ENCODE measurements at places on chromosomes 1 and 21.

DNA sequence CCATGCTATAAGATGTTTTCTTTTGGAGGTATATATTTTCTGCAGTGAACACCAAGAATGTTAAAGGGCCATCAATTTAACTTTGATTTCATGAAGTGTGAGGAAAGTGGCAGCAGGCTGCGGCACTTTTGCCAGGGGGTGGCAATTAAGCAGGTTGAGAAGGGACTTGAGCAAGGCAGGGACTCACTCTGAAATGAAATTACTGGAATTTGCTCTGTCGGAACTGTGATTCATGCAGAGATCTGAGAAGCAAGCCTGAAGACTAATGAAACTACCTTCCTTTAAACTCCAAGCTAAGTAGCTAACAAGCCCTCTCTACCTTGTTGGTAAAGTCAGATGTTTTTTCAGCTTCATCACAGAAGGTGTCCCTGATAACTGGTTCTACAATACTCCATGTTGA, 441.6 kb downstream of the SIPA1L2 start:
- no peaks in the 10 kb centered on the region for H3K27me3 ChIP-seq
- H3K36me3 ChIP-seq, result no peaks in the 10 kb centered on the region
- H3K4me1 ChIP-seq, result no peaks in the 10 kb centered on the region
- no peak for DNase-seq

DNA sequence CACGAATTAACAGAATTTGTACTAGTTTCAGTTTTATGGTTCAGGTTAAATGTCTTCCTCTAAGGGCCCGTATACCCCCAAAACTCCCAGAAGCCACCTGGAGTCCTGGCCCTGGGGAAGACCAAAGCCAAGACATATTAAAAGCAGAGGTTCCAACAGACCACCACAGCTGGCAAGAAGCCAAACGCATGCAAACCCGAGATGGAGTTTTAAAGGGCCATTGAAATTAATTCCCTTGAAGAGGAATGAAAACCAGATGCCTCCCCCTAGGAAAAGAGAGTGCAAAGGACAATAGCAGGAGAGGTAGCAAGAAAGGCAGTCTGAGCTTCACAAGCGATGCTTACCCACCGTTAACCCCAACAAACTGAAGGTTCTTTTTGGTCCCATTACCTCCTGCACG, 48.1 kb downstream of the KANK4 start:
- H3K27me3 ChIP-seq, result no peaks in the 10 kb centered on the region
- no peak overlapping the region for H3K27ac ChIP-seq
- no peak for DNase-seq
- no peak overlapping the region for H3K4me3 ChIP-seq

GRCh38 chr1:246281195-246281594, 225.9 kb downstream of the SMYD3 start:
- H3K4me3 ChIP-seq, result no peak overlapping the region
- H3K27ac ChIP-seq, result no peak overlapping the region
- H3K27me3 ChIP-seq, result no peaks in the 10 kb centered on the region
- no peaks in the 10 kb centered on the region for H3K4me1 ChIP-seq

- H3K4me1 ChIP-seq, result peaks cover 9% of the 10 kb centered on the region
- DNase-seq, result no peak
- H3K27me3 ChIP-seq, result no peaks in the 10 kb centered on the region
- H3K36me3 ChIP-seq, result peaks cover 6% of the 10 kb centered on the region
- H3K4me3 ChIP-seq, result peak overlapping the region; percentile 85
These were observed 1.6 kb downstream of the PHF13 start for GRCh38 chr1:6614929-6615785.

DNA sequence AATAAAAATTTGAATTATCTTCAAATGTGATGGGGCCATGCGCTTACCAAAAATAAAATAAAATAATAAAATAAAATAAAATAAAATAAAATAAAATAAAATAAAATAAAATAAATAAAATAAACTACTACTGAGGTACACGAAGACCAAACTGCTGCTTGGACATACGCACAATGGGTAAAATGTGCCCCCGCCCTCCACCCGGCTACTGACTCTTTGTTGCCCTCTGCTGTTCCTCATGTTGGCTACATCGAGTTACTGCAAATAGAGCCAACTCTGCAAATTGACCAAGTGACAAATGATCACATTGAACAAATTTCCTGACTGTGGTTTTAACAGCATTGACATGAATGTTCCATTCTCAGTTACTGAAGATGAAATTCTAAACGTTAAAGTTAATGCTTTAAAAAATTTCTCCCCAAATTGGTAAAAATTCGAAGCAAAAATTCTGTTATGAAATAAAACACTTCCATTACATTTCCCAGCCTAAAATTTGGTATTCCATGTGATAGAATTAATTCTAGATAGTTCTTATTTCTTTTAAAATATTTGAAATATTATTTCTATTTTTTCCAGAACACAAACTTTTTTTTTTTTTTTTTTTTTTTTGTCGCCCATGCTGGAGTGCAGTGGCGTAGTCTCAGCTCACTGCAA, 18.8 kb upstream of the MAP1LC3C start:
- no peaks in the 10 kb centered on the region for H3K36me3 ChIP-seq
- no peak overlapping the region for H3K27ac ChIP-seq
- no peaks in the 10 kb centered on the region for H3K27me3 ChIP-seq
- H3K4me3 ChIP-seq, result no peak overlapping the region
- no peak for DNase-seq

GRCh38 chr1:172670316-172670715, 11.4 kb downstream of the FASLG start:
- no peaks in the 10 kb centered on the region for H3K36me3 ChIP-seq
- no peak overlapping the region for H3K4me3 ChIP-seq
- H3K4me1 ChIP-seq, result no peaks in the 10 kb centered on the region

GRCh38 chr1:185367218-185367617, 50.2 kb upstream of the IVNS1ABP start:
- no peaks in the 10 kb centered on the region for H3K27me3 ChIP-seq
- no peak overlapping the region for H3K4me3 ChIP-seq
- H3K4me1 ChIP-seq, result no peaks in the 10 kb centered on the region
- H3K27ac ChIP-seq, result no peak overlapping the region

- peak overlapping the region; percentile 85 for H3K27ac ChIP-seq
- no peaks in the 10 kb centered on the region for H3K27me3 ChIP-seq
- H3K4me1 ChIP-seq, result peaks cover 24% of the 10 kb centered on the region
- H3K4me3 ChIP-seq, result peak overlapping the region; percentile 83
- DNase-seq, result no peak
These were observed 691 bp upstream of the MPZL1 start for GRCh38 chr1:167720965-167721616.

- H3K4me3 ChIP-seq, result no peak overlapping the region
- H3K27ac ChIP-seq, result no peak overlapping the region
- H3K27me3 ChIP-seq, result no peaks in the 10 kb centered on the region
- no peaks in the 10 kb centered on the region for H3K4me1 ChIP-seq
- DNase-seq, result no peak
These were observed 39.4 kb downstream of the OR10Z1 start for GRCh38 chr1:158644449-158644848.

GRCh38 chr1:206663832-206664652, 20.7 kb upstream of the MAPKAPK2 start:
- H3K27ac ChIP-seq, result no peak overlapping the region
- no peak overlapping the region for H3K4me3 ChIP-seq
- no peaks in the 10 kb centered on the region for H3K36me3 ChIP-seq

GRCh38 chr1:55876276-55877060, 661.3 kb upstream of the USP24 start:
- no peaks in the 10 kb centered on the region for H3K36me3 ChIP-seq
- H3K4me3 ChIP-seq, result no peak overlapping the region
- H3K27ac ChIP-seq, result no peak overlapping the region
- no peaks in the 10 kb centered on the region for H3K27me3 ChIP-seq

GRCh38 chr1:113749402-113749801, 9.9 kb downstream of the PHTF1 start:
- no peaks in the 10 kb centered on the region for H3K4me1 ChIP-seq
- H3K4me3 ChIP-seq, result no peak overlapping the region
- no peak overlapping the region for H3K27ac ChIP-seq
- no peaks in the 10 kb centered on the region for H3K27me3 ChIP-seq

DNA sequence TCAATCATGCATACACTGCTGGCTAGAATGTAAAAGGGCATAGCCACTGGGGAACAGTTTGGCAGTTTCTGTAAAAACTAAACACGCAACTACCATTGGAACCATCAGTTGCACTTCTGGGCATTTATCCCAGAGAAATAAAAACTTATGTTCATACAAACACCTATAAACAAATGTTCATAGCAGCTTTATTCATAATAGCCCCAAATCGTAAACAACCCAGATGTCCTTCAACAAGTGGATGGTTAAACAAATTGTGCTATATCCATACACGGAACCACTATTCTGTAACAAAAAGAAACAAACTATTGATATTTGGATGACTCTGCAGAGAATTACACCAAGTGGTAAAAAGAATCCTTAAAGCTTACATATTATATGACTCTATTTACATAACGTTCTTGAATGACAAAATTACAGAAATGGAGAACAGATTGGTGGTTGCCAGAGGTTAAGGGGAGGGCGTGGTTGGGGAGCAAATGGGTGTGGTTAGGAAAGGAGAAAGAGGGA, 22.8 kb downstream of the LACTBL1 start:
- no peak overlapping the region for H3K27ac ChIP-seq
- H3K4me1 ChIP-seq, result no peaks in the 10 kb centered on the region
- peaks cover 42% of the 10 kb centered on the region for H3K27me3 ChIP-seq
- no peak overlapping the region for H3K4me3 ChIP-seq
- no peaks in the 10 kb centered on the region for H3K36me3 ChIP-seq
- DNase-seq, result no peak

- peak overlapping the region; percentile 25 for H3K4me3 ChIP-seq
- no peak for DNase-seq
- peaks cover 44% of the 10 kb centered on the region for H3K27me3 ChIP-seq
- peaks cover 11% of the 10 kb centered on the region for H3K4me1 ChIP-seq
- no peaks in the 10 kb centered on the region for H3K36me3 ChIP-seq
These were observed 930 bp downstream of the SLC30A10 start for GRCh38 chr1:219927298-219927955.

DNA sequence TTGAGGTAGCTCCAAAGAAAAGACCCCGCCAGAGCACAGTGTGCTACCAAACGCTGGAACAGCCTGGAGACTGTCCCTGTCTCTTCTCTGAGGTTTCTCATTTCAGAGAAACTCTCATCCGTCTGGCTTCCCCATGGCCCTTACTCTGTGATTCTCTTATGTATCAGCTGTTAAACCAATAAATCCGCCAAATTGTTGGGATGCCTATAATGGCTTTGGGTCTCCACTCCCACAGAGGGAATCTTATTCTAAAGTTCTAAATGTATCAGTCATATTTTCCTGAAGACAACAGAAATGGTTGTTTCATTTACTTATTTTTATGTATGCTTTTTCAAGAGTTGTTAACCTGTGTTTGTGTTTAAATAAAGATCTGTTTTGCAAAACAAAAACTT, 4.0 kb downstream of the ERG start:
- no peak for DNase-seq
- no peaks in the 10 kb centered on the region for H3K27me3 ChIP-seq
- peak overlapping the region; percentile 85 for H3K27ac ChIP-seq
- no peaks in the 10 kb centered on the region for H3K36me3 ChIP-seq

DNA sequence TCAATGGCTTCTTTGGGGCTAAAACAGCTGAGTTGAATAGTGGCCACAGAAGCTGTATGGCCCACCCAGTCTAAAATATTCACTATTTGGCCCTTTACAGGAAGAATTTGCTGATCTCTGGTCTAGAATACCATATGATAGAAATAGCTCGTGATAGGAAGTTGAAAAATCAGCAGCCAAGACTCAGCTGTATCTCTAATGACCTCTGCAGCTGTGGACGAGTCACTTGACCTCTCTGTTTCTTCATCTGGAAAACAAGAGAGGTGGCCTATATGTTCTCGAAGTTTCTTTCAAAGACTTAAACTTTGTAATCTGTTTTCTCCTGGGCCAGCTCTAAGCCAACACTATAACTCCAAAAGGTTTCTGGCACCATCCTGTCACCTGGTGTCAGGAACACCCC, 129.2 kb downstream of the ZBTB18 start:
- H3K27me3 ChIP-seq, result no peaks in the 10 kb centered on the region
- H3K27ac ChIP-seq, result no peak overlapping the region
- no peaks in the 10 kb centered on the region for H3K36me3 ChIP-seq
- H3K4me3 ChIP-seq, result no peak overlapping the region

DNA sequence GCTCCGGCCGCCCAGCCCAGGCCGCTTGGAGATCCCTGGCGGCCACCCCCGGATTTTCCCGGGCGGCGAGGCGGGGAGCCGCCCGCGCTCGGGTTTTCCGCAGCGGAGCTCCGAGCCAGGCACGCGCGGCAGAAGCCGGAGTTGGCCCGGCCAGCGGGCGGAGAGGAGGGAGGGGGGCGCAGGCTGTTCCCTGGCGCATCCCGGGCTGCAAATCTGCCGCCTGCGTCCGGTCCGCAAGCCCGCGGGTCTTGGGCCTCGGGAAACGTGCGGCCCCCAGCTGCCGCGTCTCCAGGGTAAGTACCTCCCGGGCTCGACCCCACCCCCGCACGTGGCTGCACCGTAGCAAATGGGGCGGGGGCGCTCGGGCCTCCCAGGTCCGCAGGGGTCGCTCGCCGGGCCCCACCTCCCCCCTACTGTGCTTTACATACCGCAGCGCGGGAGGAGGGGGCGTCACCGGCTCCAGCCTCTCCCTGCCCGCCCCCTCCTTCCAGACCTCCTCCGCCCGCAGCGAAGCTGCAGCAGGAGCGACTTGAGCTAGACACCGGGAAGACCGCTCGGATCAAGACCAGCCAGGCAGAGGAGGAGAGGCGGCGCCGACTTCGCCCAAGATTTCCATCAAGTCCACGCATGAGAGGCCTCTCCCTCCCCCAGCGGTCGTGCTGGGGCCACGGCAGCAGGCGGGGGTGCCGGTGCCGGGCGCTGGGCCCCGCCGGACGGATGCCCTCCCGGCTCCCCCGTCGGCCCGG, 1.6 kb downstream of the TMEM200B start:
- H3K36me3 ChIP-seq, result peaks cover 7% of the 10 kb centered on the region
- peak; percentile 66 for DNase-seq
- peak overlapping the region; percentile 63 for H3K4me3 ChIP-seq

Data from upper lobe of right lung (tissue), 1 donor.